ENCODE measurements at places on chromosomes 11 and 22. TPM values are rescaled to one million over a fixed set of nuclear protein-coding genes. Genes with fewer than 3 reads are reported as not detected.

GRCh38 chr11:111476956-111477355, 35.2 kb downstream of the BTG4 start:
- ATAC-seq: no peak

Gene MUC5AC
- not detected for total RNA-seq

DNA sequence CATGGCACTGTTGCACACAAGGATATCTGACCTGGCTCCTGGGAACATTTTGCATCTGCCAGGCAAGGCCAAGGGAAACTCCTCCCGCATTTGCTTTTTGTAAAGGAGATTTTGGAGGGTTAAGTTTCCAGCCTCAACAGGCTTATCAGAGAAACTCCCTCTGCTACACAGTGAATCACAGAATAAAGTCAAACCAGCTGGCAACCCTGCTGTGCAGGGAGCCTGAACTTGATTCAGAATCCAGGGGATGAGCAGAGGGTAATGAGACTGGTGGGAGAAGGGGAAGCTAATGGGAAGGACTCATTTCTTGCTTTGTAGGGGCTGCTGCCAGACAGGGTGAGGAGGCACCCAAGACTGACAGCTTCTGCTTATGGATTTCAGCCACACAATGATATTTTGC, 185.3 kb upstream of the ISX start:
- no peak for ATAC-seq

DNA sequence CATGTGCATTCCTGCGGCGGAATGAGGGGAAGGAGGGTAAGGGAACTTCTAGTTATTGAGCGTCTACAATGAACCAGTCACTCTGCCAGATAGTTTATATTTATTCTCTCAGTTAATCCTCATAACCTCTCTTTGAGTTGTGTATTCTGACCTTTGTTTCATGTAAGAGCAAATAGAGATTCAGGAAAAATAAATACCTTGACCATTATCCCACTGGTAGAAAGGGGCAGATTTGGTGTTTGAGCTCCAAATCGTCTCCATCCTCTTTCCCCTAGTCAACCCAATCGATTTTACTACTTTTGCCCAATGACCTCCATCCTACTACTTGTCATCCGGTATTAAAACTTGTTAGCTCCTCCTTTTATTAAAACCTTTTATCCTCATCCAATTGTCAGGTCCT, 157.1 kb upstream of the SESN3 start:
- no peak for ATAC-seq

Gene IL18BP
- 2.5 TPM for total RNA-seq

- no peak for ATAC-seq
Measured at GRCh38 chr22:22692707-22693530, 48.5 kb downstream of the GGTLC2 start.
